ENCODE measurements at places on chromosomes 5 and 9.
A peak's percentile ranks its signal among the peaks of the same experiment; 100 is the strongest.

DNA sequence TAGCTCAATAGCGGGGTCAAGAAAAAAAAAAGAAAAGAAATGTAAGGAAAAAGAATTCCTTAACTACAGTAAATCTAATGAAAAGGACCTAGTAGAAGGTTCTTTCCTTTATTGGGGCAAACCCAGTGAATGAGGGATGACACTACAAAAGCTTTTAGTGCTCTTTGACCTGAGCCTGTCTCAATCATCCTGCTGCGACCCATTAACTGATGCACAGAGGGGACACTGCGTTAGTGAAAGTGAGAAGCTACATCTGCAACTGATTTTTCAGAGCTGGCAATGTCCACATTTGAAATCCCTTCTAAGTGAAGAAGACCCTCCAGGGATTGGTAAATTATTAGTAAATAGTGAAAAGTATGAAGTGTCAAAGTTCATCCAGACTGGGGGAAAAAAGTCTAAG is 101.1 kb downstream of the OTULIN start:
- no peak for DNase-seq

GRCh38 chr5:143646961-143647360 is 165.0 kb upstream of the HMHB1 start:
- DNase-seq = no peak

DNA sequence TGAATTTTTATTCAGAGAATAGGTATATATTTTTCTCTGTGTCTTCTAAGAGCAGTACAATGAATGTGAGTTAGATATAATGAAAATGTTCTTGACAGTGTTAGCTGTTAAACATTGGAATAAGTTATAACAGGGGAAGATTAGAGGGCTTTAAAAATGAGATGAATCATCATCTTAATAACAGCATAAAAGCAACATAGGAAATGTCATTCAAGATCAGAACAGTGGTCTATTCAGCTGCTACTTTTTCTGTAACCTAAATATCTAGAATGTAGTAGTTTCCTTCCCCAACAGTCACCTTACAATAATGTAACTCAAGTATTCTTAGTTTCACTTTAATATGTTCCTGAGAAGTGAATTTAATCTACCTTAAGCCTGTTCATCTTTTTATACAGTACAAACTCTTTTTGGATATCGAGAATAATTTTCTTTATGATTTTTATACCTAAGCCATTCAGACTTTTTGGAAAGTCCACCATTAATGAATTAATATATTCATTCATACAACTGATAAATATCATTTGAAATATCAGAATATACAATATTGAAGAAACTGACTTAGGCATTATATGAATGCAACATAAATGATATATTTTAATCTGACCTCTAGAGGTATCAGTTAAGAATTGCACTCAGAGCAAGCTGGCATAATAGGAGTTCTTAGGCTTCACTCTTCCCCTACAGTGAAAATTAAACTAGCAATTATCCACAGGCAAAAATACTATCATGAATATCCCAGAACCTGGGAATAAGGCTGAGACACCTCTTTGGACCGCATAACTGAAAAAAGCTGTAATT is 66.1 kb upstream of the EDIL3 start:
- peak; percentile 17 for DNase-seq

- DNase-seq = no peak
These were observed 159.8 kb downstream of the FBN2 start for GRCh38 chr5:128378196-128378595.

- no peak for DNase-seq
These were observed 1619.0 kb upstream of the WWC1 start for GRCh38 chr5:166672431-166672830.

- DNase-seq = no peak
These were observed 282.8 kb upstream of the C9orf72 start for GRCh38 chr9:27856054-27856453.

GRCh38 chr9:73153793-73154227 is 2.1 kb downstream of the ANXA1 start:
- peak; percentile 9 for DNase-seq

DNA sequence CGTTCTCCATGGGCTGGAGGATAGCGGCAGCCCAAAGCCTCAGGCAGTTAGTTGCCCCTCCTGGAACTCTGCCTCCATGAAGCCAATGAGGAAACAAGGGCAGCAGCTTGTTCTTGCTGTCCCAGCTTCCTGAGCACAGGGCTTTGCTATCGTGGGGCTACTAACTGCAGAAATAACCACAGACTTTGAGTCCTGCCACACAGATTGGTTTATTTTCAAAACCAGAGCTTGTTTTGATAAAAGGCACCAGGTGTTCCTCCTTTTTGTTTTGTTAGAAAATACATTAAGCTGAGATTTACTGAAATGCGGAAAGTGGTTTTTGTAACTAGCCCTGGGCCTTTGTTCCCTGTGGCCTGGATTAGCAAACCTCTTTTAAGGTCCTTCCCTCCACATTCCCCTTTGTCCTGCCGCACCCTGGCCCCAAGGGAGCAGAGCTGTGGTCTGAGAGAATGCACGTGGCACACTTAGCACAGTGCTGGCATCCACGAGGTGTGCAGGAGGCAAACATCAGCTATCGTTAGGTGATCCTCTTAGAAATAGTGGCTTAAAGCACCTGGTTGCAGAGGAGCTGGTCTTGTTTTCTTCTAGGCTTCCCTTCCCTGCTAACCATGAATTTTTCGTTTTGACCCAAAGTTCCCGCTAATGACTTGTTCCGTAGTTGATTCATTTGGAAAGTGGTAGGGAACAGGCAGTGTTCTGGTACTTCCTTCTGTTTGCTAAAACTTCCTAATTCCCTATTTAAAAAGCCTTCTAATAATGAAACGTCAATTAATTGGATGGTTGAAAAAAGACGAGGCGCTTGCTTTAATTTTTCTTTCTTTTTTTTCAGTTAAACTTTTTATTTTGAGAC is 21.5 kb downstream of the MVB12B start:
- peak; percentile 37 for DNase-seq

DNA sequence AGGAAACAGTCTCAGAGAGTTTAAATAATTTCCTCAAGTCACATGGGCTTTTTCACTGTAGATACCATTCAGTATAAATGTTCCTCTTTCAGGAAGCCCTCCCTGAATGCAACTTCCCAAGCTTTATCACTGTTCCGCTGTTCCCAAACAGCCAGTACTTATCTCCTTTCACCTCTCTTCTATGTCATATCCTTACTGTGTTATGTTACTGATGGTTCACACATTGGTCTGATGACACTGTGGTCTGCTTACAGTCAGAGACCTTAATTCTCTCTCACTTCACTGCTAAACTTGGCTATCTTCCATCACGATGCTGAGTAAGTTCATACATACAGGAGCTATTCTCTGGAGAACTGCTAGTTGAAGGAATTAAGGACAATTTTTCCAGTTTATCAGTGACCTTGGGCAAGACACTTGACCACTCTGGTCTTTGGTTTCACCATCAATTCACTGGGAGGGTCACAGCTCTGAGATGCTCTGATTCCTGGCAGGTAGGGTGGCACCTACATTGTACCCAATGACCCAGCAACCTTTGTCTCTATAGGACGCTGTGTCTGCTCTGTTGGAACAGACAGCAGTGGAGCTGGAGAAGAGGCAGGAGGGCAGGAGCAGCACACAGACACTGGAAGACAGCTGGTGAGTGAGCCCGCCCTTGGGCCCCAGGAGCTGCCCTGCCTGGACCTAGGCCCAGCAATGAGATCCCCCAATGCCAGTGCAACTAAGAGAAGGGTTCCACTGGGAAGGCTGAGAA is 42.1 kb upstream of the RARS1 start:
- DNase-seq = no peak

GRCh38 chr5:112146323-112147226 is 272.5 kb downstream of the EPB41L4A start:
- peak; percentile 87 for DNase-seq

DNA sequence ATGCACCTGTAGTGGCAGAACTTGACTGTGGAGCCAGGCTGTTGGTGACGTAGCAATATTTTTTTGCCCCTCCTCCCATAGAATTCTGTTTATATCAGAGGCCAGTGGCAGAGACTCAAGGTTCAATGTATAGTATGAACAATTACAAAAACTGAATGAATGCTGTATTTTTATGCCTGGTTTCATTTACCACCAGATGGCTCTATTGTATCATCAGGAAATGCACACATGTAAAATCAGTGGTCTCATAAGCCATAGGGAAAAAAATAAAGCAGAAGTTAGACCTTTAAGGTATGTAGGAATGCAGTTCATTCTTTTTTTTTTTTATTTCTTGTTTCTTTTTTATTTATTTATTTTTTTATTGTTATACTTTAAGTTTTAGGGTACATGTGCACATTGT is 43.6 kb downstream of the CCDC192 start:
- DNase-seq = peak; percentile 62

DNA sequence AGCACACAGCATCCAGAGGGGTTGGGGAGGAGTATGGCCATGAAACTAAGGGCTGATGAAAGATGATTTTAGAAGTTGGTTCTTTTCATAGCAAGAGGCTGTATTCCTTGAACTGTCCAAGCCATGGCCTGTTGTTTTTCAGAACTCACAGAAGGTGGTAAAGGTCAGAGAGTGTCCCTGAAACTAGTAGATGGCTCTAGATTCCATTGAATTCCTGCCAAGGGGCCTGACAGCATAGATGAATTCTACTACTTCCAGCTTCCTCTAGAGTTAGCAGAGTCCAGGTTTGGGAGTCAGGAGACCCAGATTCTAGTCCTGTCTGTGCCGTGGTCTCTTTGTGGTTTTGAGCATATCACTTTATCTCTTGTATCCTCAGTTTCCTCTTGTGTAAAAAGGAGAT is 101.6 kb downstream of the GRIA1 start:
- no peak for DNase-seq

DNA sequence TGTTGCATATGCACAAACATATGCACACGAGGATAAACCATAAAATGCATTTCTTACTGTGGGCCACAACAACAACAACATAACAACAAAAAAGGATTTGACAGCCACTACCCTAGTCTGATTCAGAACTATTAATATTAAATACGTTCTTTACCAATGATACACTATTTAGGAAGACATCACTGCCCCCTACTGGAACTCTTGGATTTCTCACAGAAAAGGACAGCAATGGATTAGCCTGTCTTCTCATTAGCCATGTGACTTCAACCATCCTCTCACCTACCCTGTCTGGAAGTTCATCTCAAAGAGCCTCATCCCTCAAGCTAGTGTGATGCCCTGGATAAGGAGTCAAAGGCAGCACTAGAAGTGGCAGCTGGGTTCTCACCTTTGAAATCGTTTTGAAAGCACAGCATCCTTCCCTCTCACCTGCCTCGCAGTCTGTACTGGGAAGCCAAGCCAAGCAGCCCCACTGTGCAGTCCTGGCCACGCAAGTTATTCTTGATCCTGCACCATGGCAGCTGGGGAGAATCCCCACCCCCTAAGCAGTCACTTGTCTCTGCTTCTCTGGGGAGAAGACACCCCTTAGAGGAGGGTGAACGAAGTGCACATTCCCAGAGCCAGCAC is 64.6 kb downstream of the SH3TC2 start:
- peak; percentile 70 for DNase-seq

DNA sequence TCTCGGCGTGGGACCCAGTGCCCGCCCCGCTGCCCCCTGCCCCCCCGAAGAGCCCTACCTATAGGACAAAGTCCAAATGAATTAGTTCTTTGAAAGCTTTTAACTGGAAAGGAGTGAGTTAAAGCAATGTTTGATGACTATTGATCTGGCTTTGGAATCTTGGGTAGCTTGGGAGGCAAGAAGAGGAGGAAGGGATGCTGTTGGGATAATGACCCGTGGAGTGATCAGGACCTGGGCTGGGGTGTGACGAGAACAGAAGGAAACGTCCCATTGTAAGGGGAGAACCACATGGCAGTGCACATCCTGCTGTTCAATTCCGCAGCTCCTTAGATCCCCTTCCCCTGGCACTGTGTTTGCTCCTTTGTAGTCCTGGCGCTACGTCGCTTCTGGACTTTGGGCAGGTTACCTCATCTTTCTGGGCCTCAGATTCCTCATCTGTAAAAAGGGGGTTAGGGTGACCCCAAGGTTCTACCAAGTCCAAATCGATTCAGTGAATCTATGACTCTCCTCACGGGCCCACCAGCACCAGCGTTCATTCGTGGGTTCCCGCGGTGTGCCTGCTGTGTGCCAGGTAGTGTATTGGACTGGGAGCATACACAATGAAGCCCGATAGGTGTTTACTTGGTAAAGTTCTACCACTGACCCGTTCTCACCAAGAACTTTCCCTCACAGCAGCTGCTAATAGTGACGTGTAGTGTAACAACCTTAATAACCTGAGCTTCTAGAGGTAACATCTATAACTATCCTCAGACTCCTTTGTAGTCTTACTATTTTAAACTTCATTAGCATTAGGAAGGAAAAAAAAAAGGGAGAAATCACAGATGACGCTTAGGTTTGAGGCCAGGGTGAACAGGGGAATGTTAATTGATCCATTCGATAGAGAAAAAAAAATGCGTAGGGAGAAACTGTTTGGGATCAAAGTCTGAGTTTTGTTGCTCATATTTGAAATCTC is 1.1 kb upstream of the NADK2 start:
- no peak for DNase-seq

DNA sequence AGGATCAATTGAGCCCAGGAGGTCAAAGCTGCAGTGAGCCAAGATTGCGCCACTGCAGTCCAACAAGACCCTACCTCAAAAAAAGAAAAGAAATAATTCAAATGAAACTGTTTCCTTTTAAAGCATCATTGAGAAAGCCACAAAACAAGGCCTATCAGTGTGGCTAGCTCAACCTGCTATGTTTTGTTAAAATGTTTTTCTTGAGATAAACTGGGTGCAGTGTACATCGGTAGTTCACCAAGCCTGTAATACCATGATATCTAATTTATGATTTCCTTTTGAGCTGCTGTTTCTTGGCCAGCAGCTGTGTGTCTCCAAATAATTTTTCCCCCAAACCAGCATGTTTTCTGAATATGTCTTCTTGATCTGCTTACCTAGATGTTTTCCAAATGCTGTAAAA is 97.3 kb upstream of the GOLGA1 start:
- DNase-seq = no peak

- no peak for DNase-seq
These were observed 509 bp downstream of the LVRN start for GRCh38 chr5:115962565-115963402.

- DNase-seq = no peak
These were observed 549.1 kb upstream of the CCNG1 start for GRCh38 chr5:162888268-162888667.

DNA sequence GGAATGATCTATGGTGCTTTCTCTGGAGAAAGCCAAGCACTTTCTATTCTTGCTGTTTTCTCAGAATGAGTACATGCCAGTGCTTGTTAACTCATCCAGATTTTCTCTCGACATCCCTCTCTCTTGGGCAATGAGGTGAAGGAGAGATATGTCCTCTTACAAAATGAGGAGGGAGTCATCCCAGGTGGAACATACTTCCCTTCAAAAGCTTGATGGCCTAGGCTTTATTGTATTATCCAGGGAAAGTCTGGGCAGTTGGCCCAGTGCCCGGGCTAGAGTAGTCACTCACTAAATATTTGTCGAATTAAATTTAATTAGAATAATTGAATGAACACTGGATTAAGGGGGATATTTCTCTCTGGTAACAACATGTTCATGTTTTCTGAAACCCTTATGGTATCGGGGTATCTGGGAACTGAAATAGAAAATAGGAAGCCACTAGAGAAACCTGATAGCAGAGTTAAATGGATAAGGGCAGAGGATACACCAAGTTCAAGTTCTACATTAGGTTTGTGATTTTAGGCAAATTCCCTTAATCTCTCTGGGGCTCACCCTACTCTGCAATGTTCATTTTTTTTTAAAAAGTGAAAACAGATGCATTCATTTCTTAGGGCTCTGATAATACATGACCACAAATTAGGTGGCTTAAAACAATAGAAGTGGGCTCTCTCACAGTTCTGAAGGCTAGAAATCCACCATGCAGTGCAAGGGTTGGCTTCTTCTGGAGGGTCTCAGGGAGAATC is 99.6 kb downstream of the LIFR start:
- DNase-seq = no peak

- DNase-seq = no peak
These were observed 29.5 kb upstream of the SMU1 start for GRCh38 chr9:33105959-33106358.

All from Kasumi-1 (cell line).